ENCODE measurements at places on chromosomes 13 and 19.

- no peak for DNase-seq
Measured at GRCh38 chr13:110953416-110953815, 38.5 kb upstream of the ANKRD10 start.

GRCh38 chr19:28972058-28972852 is 240.7 kb downstream of the UQCRFS1 start:
- no peak for DNase-seq

DNA sequence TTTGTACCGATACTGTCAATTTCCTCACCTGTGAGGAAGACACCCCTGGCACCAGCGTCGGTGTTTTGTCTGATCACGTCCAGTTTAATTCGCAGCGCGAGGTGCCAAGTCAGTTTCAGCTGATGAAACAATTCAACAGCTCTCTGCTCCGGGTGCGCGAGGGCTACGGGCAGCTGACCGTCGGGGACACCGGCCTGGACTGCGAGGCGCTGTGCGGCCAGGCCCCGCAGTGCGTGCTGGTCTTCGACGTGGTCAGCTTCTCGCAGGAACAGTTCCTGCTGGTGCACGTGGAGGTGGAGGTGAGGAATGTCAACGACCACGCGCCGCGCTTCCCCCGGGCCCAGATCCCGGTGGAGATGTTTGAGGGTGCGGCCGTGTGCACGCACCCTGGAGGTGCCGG is 171.5 kb downstream of the OLFM4 start:
- DNase-seq, result no peak

GRCh38 chr13:34303346-34303745 is 485.4 kb downstream of the RFC3 start:
- DNase-seq, result no peak

DNA sequence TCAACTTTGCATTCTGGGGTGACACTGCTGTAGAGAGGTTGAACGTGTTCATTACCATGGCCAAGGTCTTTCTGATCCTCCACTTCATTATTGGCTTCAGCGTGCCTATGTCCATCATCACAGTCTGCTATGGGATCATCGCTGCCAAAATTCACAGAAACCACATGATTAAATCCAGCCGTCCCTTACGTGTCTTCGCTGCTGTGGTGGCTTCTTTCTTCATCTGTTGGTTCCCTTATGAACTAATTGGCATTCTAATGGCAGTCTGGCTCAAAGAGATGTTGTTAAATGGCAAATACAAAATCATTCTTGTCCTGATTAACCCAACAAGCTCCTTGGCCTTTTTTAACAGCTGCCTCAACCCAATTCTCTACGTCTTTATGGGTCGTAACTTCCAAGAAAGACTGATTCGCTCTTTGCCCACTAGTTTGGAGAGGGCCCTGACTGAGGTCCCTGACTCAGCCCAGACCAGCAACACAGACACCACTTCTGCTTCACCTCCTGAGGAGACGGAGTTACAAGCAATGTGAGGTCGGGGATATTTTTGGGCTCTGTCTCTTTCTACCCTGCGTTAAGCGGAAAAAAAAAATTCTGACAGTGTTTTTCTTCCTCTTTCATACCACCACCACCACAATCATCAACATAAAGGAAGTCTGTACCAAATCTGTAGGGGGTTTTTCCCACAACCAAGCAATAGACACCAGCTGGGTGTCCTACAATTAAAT is 29.5 kb downstream of the FPR3 start:
- DNase-seq, result no peak

DNA sequence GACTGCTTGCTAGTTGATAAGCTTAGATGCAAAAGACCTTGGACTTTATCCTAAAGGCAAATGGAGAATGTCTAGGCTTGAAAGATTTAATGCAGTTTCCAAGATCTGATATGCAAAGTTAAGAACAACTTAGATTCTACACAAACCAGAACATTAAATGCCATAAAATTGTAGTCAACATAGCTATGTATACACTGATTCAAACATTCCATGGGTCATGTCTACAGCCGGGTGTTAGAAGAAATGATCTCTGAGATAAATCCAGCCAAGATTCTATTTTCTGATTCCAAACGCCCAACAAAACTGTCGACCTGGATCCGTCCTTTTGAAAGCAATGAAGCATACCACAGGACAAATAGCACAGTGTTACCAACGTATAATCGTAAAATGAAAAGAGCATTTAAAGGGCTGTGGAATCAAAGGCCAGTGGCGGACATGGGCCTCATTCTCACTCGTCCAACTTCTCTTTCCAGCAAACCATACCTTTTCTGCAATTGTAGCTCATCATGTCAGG is 52.7 kb downstream of the KCTD12 start:
- DNase-seq, result no peak

DNA sequence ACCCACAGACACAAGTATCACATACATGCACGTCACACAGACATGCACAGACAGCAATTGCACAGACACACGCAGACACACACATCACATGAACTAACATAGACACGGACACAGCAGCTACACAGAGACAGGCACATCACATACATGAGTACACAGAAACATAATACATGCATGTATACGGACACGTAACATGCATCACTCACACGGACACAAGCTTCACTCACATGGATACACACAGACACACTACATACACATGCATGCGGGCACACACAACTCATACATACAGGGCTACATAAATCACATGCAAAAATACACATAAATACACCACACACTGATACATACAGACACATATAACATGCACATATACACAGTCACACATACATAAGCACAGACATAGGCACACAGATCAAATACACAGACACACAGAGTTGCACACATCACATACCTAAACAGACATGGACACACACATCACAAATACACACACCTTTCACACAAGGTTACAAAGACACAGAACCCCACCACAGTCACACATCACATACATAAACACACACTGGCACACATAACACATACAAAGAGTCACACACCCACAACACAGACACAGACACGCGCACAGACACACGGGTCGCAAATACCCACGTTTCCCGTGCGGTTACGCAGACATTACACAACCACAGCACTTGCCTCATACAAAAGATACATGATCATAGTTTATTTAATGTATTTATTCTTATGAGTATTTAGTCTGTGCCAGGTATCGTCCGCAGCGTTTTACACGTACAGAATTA is 1.1 kb upstream of the LMTK3 start:
- DNase-seq, result no peak

DNA sequence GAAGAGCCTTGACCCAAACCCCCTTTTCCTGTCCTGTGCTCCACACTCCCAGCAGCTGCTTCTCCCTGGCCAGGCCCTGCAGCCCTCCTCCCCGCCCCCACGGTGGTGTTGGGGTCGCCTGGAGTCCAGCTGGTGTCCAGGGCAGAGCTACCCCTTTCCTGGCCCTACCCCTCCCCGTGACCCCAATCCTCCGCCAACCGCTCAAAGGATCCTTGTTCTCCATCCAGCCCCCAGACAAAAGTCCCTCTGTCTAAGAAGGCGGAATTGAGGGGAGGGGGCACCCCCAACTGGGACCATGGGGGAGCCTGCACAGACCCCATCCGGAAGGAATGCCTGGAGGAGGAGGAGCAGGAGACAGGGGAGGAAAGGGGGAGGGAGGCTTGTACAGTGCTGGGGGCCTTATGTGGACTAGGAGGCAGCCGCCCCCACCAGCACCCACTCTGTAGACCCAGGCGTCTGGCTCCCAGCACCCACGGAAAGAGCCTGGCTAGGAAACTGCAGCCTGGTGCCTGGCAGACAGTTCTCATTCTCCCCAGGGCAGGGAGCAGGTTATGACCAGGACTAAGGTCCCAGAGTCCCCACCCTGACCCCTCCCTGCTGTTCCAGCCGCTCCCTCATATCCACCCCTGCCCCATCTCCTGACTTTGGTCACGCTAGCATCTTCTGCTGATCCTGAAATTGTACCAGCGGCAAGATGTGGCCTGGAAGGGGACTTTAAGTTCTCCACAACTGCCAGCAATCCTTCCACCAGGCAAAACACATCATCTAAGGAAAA is at the start of gene FXYD3:
Gene FXYD3, plus strand, starts transcription at position 647 of the 775 bp plus-strand sequence. CDS start 3,554 bp downstream, outside the sequence.
- peak; percentile 88 for DNase-seq

DNA sequence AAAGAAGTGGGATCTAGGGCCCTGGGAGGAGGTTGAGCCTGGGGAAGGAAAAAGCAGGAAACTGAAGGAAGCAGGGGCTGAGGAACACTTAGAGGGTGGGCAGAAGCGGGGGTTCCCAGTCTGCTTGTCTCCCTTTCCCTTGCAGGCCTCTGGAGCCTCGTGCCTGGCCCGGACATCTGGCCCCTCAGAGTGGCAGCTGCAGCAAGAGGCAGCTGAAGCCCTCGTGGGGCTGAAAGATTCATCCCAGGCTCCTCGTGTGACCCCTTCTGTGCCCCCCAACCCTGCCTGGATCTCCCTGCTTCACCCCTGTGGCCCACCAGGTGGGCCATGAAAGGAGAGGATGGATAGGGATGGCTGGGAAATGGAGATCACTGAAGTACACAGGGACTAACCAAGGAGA is 5.5 kb downstream of the DMRTC2 start:
- DNase-seq, result no peak

DNA sequence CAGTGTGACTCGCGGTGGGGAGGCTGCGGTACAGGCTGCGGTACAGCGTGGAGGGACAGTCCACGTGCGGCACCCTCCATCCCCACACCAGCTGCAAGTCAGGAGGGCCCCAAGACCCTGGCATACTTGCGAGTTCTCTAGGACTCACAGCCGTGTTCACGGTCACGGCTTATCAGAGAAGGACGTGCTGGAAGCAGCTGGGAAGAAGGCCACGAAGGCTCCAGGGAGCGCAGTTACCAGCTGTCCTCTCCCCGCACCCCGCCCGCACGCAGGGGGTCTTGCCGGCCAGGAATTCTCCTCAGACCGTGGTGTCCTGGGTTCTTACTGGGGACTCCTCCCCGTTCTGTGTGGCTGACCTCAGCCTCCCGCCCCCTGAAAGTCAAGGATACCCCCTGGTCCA is 6.2 kb downstream of the ZNF444 start:
- no peak for DNase-seq

DNA sequence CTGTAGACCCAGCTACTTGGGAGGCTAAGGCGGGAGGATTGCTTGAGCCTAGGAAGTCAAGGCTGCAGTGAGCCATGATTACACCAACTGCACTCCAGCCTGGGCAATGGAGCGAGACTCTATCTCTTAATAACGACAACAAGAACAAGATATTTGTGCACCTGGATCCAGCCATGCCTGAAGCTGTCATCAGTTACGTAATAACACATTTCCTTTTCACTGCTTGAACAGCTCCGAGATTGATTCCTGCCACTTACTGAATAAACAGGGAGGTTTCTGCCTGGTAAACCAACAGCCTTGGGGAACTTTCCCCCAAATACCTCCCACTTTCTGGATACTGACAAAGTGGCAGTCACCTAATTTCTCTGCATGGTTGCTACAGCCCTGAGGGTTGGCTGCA is 5.4 kb downstream of the KANK2 start:
- DNase-seq, result no peak

GRCh38 chr13:39245688-39246087 is 207.4 kb downstream of the NHLRC3 start:
- DNase-seq, result no peak

- no peak for DNase-seq
Measured at GRCh38 chr13:98810746-98811145, 58.3 kb upstream of the SLC15A1 start.

GRCh38 chr13:45055198-45055901 is 65.0 kb upstream of the GTF2F2 start:
- no peak for DNase-seq

DNA sequence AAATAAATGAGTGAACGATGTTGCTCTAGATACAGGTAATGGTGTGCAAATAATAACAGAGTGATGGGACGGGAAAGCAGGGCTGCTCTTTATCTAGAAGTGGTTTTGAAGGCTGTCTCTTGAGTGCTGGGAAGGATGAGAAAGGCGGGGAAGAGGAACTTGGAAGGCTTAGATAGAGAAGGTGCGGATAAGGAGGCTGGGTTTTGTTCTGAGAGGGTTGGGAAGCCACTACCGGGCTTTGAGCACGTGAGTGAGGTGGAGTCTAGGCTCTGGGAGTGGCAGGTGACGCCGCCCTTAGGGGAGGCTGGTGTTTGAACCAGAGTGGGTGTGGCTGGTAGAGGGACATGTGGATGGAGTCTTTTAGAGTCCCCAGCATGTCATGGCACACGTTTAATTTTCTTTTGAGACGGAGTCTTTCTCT is 811 bp downstream of the ARMC6 start:
- DNase-seq, result no peak

- no peak for DNase-seq
Measured at GRCh38 chr13:48400850-48401291, 12.0 kb downstream of the LPAR6 start.

GRCh38 chr19:7681340-7682174 is 924 bp downstream of the TRAPPC5 start:
- peak; percentile 23 for DNase-seq

DNA sequence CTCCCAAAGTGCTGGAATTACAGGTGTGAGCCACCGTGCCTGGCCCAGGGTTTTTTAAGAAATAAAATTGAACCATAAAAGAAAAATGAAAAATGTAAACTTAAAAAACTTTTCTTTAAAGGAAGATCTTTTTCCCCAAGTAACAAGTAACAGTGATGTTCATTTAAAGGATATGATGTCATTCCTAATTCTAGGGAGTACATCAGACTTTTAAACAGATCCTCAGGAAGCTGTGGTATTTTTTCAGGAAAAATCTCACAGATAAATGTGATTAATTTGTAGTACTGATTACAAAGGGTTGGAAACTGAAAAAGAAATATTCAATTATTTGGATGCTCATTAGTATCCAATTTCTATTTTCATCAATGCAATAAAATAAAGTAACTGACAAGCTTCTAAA is 14.6 kb upstream of the EEF1AKMT1 start:
- no peak for DNase-seq

DNA sequence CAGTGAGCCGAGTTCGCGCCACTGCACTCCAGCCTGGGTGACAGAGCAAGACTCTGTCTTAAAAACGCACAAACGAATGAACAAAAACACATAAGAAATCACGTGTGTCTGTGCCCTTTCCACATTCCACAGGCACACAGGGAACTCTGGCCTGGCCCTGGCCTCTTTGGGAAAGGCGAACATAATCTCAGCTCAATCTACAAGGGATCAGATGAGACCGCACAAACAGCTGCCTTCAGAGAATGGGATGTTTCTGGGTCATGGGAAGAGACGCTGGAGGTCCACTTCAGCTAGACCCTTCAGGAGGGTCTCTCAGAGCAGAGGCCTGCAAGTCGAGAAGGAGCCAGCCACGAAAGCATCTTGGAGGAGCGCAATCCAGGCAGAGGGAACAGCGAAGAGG is 6.3 kb upstream of the CRTC1 start:
- no peak for DNase-seq

DNA sequence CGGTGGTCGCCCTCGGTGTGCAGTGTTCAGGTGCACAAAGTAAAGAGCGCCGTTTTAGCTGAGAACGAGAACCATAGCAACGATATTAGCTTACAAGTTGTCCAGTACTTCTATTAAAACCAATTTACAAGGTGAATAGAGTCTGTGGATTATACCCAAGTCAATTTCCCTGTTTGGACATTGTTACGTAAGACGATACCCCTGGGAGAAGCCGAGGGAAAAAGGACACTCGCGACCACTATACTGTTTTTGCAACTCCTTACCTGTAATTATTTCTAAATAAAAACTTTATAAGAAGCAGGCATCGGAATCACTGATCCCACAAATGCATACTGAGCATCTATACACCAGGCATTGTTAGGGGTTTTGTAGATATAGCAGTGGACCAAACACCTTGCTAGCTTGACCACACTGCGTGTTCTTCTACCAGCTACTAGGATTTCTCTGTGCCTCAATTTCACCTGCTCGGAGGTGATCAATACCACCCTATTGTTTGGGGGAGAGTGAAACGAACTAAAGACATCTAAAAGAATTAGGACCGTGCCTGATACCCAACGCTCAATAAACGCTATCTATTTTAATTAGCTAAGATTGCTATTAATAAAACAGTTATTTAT is 488 bp upstream of the EEF2 start:
- DNase-seq, result no peak

Measured in substantia nigra (tissue), 51 donors.